HepG2 (cell line): ENCODE measurements at places on chromosomes 6 and 20. TPM values are rescaled to one million over a fixed set of nuclear protein-coding genes. Genes with fewer than 3 reads are reported as not detected.

NEURL2 gene
- total RNA-seq: 4.1 and 9.7 TPM in 2 replicates

DNA sequence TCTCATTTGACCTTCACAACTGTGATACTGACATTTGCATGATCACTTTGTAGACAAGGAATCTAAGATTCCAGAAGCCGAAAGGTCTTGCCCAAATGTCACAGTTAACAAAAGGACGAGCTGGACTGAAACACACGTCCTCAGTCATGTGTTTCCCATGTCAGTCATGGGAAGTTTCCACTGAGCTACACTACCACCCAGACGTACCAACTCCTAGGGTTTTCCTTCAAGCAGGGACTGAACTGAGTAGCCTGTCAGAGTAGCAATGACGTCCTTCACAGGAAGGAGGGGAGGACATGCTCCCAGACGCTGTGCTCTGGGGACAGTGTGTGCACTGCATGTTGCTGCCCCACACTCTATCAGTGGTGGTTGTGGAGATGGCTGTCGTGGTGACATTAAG is 215.8 kb upstream of the SMLR1 start:
- no peak for DNase-seq

DNA sequence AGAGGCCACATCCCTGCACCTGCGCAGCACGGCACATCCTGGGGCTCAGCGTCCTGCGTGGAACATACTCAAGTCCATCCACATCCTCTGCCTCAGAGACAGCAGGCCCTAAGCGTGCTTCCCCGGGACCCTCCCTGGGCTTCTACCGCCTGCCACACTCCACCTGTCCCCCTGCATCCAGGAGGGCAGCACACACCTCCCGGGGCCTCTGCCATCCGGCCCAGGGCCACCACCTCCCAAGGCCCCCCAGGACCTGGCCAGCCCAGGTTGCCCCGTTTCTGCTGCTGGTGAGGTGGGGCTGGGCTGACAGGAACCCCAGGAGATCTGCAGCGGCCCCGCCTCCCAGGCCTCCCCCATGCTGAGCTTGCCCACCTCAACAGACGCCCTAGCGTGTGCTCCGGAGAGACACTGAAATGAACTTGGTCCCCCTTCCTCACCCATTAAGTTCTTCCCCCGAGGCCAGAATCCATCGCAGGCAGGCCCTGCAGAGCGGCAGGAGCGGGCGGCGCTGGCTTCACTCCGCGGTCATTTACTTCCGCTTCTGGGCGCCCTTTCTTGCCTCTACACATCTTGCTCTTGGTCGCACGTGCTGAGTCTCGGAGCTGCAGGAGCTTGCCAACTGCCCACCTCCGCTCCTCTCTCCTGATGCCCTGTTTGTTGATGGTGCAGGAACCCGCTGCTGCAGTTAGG is 235.3 kb downstream of the TAF4 start:
- no peak for DNase-seq

SFTA2 gene
- total RNA-seq: not detected in 2 replicates

MATN4 gene
- total RNA-seq: not detected in 2 replicates

GRCh38 chr6:23875006-23875405 is 251.0 kb upstream of the NRSN1 start:
- DNase-seq: no peak

- DNase-seq: no peak
Measured at GRCh38 chr6:122361314-122361979, 38.0 kb upstream of the HSF2 start.

DNA sequence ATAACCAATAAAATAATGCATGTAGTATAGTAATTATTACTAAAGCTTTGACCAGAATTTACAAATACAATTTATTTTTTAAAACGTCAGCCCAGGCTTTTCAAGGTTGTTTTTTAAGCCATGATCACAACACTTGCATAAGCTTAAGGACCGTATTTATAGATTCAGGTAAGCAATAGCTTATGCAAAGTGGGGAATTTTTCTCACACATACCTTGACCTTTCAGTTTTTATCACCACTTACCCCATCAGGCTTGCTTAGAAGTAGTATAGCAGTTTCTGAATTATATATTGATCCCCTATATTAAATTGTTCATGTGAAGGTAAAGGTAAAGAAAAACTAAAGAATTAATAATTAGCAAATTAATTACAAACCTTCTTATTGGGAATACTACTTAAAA is 232.3 kb upstream of the FKBP1C start:
- DNase-seq: no peak

DNA sequence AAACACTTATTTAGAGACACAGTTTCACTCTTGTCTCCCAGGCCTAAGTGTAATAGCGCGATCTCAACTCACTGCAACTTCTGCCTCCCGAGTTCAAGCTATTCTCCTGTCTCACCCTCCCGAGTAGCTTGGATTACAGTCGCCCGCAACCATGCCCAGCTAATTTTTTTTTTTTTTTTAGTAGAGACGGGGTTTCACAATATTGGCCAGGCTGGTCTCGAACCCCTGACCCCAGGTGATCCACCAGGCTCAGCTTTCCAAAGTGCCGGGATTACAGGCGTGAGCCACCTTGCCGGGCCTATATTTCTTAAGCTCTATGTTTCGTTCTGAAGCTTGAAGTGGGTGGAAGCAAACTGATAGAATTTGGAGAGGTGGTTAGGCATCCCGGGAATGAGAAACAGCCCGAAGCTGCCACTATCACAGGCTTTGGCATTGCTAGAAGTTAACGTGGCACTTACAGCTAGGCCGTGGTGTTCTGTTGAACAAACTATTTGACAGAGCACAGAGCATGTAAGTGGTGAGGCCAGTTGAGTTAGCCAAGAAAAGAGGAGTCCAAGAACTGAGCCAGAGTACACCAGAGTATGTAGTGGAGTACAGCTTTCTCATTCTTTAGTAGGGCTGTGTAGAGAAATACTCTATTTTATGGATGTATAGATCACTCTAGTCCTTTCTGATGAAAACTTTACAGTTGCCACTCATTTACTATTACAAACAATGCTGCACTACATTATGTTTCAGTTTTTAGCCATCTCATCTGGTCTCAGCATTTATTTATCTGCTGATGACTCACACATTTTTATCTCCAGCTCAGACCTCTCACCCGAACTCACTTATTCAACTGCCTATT is 62.0 kb upstream of the HFE start:
- DNase-seq: peak; percentile 63
